ENCODE measurements at places on chromosomes 3 and 15.

DNA sequence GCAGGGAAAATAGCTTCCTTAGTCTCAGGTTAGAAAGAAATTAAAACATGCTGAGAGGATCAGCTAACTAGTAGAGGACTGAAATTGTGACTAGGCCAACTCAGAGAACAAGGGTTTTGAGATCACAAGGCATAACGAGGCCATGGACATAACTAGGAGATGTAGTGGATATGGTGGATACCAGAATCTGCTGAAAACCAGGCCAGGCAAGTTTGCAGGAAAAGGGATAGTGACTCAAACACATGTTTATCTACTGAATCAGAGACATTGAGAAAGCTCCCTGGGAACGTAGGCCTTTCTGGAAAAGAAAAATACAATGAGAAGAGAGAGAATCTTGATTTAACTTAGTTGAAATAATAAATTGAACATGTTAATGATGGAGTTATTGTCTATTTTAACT is 326.5 kb upstream of the GBE1 start:
- DNase-seq: no peak

- no peak for DNase-seq
Observed at GRCh38 chr15:33788906-33789540, 179.3 kb upstream of the CHRM5 start.

DNA sequence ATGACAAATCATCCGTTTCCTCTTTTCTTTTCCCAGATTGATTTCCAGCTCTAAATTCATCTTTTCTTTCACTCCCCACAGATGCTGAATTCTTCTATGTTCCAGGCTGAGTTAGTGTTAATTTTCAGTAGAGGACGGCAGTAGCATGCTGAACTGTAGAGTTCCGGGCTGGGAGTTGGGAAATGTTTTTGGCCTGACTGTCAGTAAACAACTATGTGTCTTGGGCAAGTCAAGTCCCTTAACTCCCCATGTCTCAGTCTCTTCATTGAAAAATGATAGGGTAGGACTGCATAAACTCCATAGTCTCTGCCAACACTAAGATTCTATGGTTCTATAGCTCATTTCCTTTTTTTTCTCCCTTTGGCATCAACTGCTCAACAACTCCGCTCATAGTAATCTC is 333.9 kb downstream of the TIGIT start:
- no peak for DNase-seq

- no peak for DNase-seq
Observed at GRCh38 chr3:194296454-194297263, 54.5 kb downstream of the CPN2 start.

DNA sequence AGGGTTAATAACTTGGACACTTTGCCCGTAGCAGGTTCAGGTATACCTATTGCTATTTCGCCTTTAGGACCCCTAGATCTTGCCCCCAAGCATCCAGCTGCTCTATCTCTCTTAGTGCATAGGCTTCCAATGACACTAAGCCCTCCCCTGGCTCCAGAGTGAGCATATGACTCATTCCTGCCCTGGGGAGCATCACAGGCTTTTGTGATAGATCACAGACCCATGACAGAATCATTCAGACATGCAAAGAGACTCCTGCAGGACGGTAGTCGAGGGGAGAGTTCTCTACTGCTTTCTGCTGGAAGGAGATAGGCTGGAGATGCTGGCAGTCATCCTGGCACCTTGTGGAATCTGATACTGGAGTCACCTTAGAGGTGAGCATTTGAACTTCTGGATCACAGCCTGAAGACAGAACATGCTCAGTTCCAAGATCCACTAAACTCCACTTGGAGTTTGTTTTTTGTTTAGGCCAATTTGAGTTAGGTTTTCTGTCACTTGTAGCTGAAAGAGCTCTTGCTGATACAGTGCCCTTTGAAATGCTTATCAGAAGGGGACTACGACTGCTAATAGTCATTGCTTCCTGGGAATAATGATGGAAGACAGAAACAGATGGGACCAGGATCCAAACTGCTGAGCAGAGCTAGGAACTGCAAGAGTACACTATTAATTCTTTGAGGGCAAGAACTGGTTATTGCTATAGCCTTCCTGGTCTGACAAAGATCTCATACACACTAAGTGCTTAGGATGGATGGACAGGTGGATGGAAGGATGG is 11.0 kb downstream of the LYSMD2 start:
- DNase-seq: no peak

DNA sequence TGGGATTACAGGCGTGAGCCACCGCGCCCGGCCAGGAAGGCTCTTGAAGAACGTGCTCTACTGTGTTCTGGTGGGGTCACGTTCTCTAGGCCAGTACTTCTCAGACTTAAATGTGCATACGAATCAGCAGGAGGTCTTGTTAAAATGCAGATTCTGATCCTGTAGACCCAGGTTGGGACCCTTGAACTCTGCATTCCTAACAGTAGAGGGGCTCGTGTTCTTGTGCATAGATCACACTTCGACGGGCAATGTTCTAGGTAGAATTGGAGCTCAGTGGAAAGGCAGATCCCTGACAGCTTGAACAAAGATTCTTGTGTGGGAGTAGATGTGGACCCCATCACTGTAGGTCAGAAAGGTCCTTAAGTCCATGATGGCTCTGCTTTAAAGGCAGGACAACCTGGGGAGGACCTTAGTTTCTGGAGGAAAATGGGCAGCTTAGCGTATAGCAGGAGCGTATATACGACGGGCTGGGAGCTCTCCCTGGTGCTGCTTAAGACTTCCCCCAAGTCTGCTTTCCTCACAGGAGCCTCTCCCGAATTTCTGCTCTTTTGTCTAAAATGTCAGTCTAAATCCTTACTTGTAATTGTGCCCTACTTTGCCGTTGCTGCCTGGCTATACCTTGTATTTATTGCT is 16.9 kb upstream of the FAM81A start:
- DNase-seq: no peak

GRCh38 chr3:172259111-172259541 is 189.1 kb downstream of the GHSR start:
- DNase-seq: no peak

DNA sequence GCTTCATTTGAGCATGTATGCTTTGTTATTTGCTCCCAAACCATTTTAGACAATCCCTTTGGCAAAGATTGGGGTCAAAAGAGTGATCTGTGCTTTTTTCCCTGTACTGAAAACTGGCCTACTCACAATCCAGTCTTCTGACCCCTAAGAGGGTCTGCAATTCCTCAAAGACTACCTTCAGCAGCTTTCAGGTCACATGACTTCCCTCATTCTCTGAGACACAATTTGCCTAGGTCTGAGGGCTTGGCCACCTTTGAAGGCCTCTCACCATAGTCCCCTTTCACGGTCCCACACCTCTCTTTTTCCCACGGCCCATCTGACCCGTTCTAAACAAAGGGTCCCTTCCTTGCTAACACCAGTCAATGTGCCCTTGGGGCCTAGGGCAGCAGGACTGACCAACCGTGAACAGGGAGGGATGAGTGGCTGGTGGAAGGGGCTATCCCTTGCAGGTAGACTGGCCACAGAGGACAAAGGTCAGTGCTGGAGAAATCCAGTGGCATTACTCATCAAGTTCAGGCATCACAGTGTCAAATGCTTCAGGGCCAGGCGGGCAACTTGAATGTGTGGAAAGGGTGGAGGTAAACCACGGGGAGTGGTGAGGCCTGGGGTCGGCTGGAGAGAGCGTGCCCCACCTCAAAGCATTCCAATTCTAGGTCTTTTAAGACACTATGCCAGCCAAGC is 10.8 kb downstream of the RASL12 start:
- no peak for DNase-seq
